ENCODE measurements at places on chromosomes 5 and 9. TPM values are rescaled to one million over a fixed set of nuclear protein-coding genes. Genes with fewer than 3 reads are reported as not detected.

The C9orf43 gene
- 0.87 TPM for polyA plus RNA-seq

The UGT3A2 gene
- 0.22 TPM for polyA plus RNA-seq

The EPB41L4B gene
- polyA plus RNA-seq: 13.4 TPM

The CDC14B gene
- polyA plus RNA-seq: 5.7 TPM

The PCDHGA8 gene
- polyA plus RNA-seq: 0.12 TPM

The IFNA13 gene
- polyA plus RNA-seq: not detected

The LHFPL2 gene
- polyA plus RNA-seq: 3.2 TPM

The PRDM9 gene
- polyA plus RNA-seq: not detected

The FOXD4L3 gene
- not detected for polyA plus RNA-seq

The FGD3 gene
- polyA plus RNA-seq: 6.5 TPM

The ERCC8 gene
- polyA plus RNA-seq: 5.6 TPM

The TAF1L gene
- not detected for polyA plus RNA-seq

The ASS1 gene
- 146 TPM for polyA plus RNA-seq

The CCDC127 gene
- polyA plus RNA-seq: 7.5 TPM

The RNF183 gene
- polyA plus RNA-seq: 6.0 TPM

The OGN gene
- 2.1 TPM for polyA plus RNA-seq

The SVEP1 gene
- polyA plus RNA-seq: 0.49 TPM

The HSD17B3 gene
- polyA plus RNA-seq: 0.31 TPM
